ENCODE measurements at places on chromosomes 2 and 18.

GRCh38 chr2:218086478-218086877 lies 17.4 kb downstream of the RUFY4 start:
- no peak for DNase-seq

DNA sequence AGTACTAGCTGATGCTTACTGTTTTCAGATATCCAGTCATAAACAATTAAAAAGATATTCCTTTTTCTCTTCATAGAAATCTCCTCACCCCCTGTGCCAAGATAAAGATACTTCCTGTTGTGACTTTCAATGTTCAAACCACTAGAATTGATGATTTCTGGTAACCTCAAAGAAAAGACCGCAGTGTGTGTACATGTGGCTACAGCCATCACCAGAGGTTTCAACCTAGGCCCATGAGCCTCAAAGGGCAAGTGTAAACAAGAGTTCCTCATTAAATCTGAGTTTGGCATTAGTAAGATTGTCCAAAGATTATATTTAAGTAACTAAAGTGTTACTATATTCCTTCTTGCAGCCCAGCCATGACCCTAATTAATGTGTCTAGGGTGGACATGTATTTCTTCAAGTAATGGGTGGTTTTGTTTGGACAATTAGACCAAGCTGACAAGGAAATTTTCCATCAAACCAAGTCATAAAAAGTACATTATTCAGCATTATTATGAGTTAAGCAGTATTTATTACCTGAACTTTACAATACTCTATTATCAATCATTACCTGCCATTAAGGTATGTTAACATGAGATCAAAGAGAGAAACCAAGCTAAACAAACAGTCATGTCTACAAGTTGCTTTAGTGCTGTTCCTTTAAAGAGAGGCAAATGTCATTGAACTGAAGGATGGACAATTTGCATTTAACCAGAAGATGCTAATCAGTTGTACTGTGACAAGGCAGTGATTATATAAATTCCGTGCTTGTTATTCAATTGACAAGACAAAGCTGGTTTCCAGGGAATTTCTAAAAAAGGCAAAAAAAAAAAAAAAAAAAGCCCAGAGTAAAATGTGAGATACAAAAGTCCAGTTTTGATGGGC lies 382.7 kb downstream of the LNPK start:
- DNase-seq, result no peak

DNA sequence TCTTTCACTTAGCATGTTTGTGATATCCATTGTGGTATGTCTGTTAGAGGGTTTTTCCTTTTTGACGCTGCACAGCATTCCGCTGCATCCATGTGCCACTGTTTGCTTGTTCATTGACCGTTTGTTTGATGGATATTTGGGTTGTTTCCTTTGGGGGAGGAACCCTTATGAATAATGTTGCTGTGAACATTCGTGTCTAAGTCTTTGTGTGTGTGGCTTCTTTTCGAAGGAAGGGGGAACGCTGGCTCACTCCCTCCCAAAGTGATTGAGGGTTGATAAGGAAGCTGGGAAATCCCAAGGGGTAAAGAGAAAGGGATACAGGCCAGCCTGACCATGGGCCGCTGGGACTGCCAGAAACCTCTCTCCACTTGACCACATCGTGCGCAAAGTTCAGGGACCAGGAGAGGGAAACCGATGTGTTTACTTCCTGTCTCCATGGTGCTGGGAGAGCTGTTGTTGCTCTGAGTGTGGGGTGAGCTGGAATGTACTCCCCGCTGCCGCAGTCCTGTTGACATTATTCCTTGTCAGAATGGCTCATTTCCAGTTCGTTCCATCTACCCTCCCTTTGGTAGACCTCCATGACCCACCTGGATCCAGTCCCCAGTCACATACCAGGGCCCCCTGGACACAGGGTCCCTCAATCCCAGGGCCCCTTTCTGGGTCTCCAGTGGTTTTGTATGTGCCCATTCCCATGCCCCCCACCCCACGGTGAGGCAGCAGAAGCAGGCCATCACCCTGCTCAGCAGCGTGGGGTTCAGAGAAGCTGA lies 39.6 kb downstream of the HS1BP3 start:
- peak; percentile 55 for DNase-seq

DNA sequence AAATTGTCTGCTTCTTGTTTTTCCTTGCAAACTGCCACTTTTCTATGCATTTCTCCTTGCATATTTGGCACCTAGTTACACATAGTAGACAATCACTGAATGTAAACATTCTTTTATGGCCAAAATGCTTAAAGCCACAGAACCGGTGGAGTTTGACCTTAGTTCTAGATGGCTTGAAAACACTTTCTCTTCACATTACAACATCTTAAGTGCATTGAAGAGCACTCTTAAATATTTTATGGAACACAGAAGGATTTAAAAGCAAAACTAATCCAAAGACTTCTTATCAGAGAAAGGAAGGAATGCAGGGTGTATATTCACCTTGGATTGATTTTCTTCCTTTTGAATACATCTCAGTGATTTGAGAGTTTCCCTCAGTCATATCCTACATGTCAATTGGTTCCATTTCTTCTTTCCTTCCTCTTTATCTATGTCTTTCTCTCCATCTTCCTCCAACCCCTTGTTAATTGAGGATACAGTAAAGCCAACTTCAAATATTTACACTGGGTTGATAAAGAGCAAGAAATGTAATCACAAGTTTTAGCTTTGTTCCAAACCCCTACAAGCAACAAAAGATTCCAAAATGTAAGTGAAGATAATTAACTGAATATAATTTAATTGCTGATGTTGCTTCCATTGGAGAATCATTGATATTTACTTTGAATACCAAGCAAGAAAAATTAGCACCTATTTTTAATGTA lies 548.0 kb downstream of the CNTNAP5 start:
- DNase-seq, result no peak

- no peak for DNase-seq
These were observed 11.9 kb upstream of the SLC14A1 start for GRCh38 chr18:45712061-45712460.

- DNase-seq, result no peak
These were observed 37.2 kb downstream of the CASP10 start for GRCh38 chr2:201220102-201220570.

DNA sequence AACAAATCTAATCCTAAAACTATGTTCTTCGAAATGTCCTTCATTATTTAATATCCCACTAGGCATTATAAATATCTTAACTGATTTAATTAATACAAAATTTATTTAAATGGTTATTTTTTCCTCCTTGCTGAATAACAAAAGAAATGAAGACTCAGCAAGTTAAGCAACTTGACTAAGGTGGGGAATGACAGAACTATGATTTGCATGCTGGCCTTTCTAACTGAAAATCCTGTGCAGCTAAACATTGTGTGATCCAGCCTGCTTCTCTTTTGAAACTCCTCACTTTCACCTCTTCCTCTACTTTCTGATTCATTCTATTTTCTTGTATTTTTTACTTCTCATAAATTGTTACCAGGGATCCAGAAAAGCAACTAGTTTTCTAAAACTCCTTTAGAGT lies 132.0 kb downstream of the CALCRL start:
- DNase-seq, result no peak

- DNase-seq, result no peak
These were observed 31.6 kb downstream of the B3GNT7 start for GRCh38 chr2:231427116-231427515.

DNA sequence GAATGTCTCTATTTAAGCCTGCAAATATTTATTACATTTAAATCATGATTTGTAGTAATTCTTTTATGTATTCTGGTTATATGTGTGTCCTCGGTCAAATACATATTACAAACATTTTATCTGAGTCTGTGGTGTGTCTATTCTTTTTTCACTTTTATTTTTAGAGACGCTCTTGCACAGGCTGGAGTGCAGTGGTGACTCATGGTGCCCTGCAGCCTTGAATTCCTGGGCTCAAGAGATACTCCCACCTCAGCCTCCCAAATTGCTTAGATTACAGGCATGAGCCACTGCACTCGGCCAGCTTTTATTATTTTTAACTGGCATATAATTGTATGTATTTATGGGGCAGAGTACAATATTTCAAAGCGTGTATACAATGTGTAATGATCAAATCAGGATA lies 47.5 kb downstream of the ARID5A start:
- peak; percentile 73 for DNase-seq

- DNase-seq, result no peak
These were observed 40.6 kb downstream of the DHX57 start for GRCh38 chr2:38835015-38835601.

DNA sequence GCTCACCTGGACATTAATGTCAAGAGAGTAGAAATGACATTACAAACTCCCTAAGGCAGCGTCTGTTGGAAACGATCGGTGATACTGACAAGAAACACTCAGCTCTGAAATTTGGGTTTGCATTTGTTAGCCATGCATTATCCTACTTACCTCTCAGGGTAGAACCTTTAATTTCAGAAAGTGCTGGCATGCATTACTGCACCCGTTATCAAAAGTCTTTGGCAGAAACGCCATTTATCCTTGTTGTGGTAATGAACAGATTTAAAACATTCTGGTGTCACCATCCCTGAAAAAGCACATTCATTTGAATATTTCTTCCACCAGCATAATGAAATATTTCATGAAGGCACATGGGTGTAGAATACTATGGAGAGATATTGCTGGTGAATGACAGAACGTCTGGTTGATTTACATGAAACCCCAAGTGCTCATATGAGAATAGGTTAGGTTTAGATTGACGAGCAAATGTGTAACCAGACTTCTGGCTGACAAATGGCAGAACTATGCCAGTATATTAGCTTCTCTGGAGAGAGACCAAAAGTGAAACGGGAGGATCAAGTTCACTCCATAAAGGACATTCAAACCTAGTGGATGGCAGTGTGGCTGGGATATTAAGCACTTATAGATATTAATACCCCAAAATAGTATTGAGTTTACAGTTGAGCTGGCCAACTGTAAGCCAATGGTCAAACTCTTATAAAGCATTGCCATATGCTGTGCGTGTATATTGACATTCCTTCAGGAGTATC lies 53.5 kb upstream of the ITGB6 start:
- DNase-seq, result no peak

GRCh38 chr2:100397118-100397860 lies 20.2 kb downstream of the CHST10 start:
- DNase-seq, result no peak

- DNase-seq, result no peak
These were observed 14.3 kb downstream of the PAX3 start for GRCh38 chr2:222284466-222284865.

- no peak for DNase-seq
These were observed 6.1 kb upstream of the SESTD1 start for GRCh38 chr2:179270689-179271088.
